Activated T-helper 1 cell treated with Interleukin-2 at 50 U/mL for 16 hours (primary cell): ENCODE measurements at places on chromosomes 13 and 19.

DNA sequence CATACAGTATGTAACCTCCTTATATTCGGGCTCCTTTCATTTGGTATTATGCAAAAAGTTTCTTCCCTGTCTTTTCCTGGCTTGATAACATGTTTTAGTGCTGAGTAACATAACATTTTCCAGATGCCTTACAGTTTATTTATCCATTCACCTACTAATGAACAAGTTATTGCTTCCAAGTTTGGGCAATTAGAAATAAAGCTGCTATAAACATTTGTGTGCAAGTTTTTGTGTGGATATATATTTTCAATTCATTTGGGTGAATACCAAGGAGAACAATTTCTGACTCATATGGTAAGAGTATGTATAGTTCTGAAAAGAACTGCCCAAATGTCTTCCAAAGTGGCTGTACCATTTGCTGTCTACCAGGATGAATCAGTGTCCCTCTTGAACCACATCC is 360.9 kb downstream of the PCDH17 start:
- no peak for DNase-seq

GRCh38 chr13:27793507-27794367 is 1.5 kb downstream of the GSX1 start:
- no peak for DNase-seq

DNA sequence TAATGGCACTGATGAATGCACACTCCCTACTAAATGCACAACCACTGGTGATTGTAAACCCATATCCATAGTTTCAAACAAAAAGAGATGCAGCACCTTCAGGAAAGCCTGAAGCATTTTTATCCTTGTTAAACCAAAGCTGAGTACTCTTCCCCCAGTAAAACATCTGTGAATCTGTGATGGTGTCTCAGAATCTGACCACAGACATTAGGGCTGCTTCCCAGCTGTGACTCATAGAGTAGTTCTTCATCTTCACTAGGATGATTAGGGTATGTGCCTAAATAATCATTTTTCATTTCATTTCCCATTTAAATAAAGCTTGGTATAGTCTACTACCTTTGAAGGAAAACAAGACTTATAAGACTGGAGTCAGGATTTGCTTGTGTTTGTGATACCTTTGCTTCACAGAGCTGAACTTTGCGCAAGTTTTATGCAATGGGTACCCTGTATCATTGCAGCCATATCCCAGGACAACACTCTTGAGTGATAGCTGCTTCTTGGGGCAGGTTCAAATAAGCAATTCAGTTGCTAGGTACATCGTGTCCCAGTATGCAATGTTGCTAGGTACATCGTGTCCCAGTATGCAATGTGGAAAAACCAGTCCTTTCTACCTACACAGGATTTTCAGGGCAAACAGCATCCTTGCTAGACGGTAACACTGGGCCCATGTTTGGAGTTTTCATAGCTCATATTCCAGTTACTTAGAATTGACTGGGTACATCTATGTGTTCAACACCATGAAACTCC is 277.1 kb downstream of the IRS2 start:
- DNase-seq = no peak

GRCh38 chr13:39185326-39185725 is 147.1 kb downstream of the NHLRC3 start:
- DNase-seq = no peak

DNA sequence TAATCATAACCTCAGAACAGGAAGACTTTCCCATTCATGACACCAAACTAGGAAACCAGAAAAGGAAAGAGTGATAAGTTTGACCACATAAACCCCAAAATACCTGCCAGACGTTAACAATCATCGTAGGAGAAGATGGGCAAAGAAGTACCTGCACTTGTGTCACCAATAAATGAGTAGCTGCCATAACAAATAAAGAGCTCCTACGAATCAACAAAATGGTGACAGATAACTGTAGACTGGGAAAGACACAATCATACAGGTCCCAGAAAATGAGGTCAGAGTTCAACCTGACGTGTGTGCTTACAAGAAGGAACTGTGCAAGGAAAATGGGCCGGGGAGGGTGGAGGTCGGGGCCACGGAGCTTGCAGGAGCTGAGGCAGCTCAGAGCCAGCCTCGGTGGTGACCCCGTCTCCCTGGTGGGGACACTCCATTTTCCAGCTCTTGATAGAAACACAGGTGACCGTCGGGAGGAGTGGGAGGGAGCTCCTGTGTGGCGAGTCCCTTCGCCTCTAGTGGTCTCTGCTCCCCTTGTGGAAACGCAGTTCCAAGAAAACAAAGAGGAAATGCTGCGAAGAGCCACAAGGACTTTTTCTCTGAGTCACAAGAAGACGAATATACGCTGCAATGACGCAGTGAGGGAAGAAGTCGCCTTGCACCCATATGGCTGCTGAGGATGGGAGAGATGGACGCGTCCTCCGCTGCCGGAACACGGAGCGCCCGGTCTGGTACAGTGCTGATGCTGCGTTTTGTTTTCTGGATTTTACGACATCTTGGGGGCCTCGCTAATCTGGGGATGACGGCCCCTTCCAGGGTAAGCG is 9.5 kb downstream of the PIP5K1C start:
- no peak for DNase-seq

DNA sequence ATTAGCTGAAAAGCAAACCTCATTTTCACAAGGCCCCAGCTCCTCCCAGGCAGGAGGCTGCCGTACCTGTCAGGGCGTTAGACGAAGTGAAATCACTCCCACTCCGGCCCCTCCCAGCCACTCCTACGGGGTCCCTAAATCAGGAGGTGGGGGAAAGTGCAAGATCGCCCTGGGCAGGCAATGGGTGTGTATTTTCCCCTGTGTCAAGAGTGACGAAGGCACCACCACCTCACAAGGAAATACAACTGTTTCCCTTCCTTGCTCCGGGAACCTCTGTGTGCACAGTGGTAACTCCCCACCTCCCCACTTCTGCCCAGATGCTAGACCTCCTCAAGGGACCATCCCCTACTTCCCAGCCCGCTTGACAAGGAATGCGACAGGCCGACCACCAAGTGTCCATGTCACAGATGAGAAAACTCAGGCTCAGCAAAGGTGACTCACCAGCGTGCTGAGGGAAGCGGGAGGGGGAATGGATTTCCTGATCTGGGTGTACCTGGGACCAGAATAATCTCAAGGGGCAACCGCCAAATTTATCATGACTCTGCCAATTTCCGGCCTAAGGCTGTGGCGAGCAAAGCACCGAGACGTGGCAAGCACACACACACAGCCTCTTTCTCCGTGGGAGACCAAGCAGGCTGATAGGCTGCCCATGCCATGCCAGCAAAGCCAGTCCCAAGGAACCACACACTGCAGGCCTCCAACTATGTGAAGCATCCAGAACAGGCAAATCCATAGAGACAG is 7.3 kb downstream of the PPP6R1 start:
- DNase-seq = no peak

GRCh38 chr13:48411841-48412531 is 927 bp downstream of the LPAR6 start:
- DNase-seq = peak; percentile 13

- no peak for DNase-seq
Observed at GRCh38 chr19:55563261-55563690, 17.4 kb downstream of the ZNF579 start.

DNA sequence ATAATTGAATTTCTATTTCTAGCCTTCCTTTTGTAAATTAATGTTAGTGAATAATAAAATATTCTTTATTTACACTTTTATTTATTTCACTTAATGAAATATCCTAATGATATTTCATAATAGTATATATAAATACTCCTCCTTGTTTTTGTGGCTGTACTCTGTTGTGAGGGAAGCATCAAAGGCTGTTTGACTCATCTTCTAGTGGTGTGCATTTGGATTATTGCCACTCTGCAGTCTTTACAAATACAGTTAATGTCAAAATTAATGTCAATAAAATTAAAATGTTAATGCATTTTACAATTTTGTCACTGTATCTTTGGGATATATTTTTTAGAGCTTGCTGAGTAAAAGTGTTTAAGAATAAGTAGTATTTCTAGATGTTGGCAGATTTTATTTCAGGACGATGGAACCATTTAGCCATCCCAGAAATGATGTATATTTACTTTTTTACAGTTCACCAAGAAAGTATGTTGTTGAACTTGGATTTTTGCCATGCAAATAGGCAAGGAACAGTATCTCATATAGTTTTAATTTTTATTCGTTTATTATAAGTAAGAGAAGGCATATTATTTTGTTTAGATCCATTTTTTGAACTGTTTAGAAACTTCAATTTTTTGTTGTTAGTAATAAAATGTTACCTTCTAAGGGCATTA is 281.2 kb upstream of the SLITRK6 start:
- DNase-seq = no peak
